ENCODE measurements at places on chromosomes 2 and 18.

DNA sequence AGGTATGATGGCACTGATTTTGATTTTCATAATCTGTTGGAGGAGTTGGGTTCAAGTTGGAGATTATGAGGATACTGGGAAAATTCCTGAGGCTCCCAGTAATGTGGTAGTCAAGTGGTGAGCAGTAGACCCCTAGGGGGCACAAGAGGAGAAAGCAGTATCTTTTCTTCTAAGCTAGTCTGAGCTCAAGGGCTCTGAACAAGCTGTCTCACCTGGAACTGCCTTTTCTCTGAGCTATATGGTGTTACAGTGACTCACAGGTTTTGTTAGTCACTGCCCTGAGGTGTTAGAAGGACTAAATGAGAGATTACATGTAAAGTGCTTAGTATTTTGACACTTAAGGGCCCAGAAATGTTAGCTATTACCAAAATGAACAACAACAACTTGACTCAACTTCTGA lies 42.2 kb downstream of the CD302 start:
- DNase-seq: no peak

DNA sequence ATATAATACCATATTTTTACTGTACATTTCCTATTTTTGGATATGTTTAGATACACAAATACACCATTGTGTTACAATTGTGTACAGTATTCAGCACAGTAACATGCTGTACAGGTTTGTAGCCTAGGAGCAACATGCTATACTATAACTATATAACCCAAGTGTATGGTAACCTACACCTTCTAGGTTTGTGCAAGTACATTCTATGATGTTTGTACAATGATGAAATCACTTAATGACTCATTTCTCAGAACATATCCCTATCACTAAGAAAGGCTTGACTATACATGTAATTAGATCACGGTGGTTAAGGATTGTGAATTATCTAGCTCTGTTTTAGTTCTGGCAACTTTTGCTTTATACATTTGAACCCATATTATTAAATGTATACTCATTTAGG lies 31.3 kb downstream of the NPHP1 start:
- DNase-seq: no peak

DNA sequence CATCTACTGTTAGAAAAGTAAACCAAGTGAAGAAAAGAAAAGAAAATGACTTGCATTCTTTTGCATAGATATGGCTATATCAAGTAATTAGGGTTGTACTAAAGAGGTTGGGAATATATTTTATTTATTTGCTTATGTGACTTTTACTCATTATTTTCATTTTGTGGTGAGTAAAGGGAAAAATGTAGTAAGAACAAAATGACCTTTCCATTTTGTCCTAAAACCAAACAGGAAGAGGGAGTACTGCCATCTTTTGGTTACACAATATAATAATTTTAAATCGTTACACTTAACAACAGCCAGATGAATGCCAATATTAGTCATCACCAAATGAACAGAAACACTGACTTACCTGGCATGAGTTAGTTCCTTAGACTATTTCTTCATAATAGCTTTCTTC lies 47.3 kb upstream of the NDUFV2 start:
- DNase-seq: peak; percentile 89

GRCh38 chr18:8928847-8929780 lies 173.4 kb upstream of the NDUFV2 start:
- DNase-seq: peak; percentile 59

- DNase-seq: no peak
Observed at GRCh38 chr2:151037434-151037833, 224.2 kb downstream of the RBM43 start.

GRCh38 chr2:224523626-224524577 lies 61.3 kb downstream of the CUL3 start:
- no peak for DNase-seq

DNA sequence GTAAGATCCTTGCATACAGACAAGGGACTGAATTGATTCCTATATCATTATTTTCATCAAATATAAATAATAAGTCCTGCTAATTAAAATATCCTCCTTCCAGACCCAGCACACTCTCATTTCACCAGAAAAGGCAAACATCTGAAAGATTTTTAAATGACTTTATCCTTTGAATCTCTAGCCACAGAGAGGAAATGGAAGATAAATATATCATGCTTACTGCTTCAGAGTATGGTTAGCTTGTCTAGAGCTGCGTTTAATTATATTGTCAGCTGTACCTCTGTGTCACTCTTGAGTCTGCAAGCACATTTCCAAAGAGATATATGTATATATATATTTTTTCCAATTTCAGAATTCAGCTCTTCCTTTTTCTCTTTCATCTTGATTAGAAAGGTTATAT lies 232.7 kb downstream of the TRIB2 start:
- no peak for DNase-seq

DNA sequence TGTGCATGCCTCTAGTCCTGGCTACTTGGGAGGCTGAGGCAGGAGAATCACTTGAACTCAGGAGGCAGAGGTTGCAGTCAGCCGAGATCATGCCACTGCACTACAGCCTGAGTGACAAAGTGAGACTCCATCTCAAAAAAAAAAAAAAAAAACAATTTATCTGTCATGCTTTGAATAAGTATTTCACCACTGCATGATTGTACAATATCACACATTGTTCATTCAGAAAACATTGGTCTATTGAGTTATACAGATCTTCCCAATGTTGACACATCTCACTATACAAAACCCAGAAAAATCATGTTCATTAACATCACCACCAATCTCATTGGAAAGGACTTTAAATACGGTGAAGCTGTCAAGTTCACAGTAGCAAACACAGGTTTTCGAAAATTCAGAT lies 46.8 kb upstream of the PPM1B start:
- DNase-seq: no peak

DNA sequence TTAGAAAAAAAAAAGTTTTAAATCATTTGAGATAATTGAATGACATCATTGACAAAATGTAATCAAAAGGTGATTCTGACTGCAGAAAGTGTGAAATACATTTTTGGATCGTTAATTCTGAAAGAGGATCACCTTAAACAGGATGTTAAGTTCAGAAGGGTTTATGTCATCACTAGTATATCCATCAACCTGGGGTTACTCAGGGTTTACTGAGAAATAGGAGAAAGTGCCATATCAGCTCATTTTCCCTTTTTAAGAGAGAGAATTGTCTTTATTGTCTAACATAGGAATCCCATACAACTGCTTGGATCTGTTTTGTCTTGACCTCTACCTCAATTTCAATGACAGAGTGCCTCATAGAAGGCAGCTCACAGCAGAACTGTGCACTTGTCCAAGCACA lies 466.1 kb upstream of the LINC00305 start:
- no peak for DNase-seq

- DNase-seq: no peak
Observed at GRCh38 chr2:189192766-189193165, 13.2 kb upstream of the COL5A2 start.

DNA sequence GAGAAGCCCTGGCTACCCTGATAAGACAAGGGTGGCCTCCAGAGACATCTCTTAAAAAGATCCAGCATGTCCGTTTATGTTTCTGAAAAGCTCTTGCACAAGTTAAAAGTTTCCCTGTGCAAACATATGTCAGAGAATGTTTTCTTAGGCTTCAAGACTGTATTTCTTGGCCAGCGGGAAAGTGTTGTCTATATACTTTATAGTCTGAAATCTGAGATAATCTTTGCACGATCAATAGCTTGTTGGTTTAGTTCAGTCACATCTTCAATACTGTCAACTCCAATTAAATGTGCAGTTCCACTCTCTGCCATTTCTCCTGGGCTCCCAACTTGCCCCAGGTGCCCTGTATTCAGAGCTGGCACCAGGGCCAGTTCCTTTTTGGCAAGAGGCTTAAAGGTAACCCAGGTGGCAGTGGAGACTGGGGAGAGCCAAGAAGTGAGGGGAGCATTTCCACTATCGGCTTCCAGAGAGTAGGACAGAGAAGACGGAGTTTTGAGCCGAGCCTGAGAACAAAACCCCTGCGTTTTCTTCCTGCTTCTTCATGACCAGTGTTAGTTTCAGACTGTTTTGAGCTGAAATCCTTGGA lies 64.4 kb downstream of the ACOXL start:
- no peak for DNase-seq

GRCh38 chr2:71725836-71726235 lies 272.5 kb downstream of the DYSF start:
- no peak for DNase-seq

- DNase-seq: no peak
Observed at GRCh38 chr2:85865539-85866164, 23.1 kb downstream of the ST3GAL5 start.

DNA sequence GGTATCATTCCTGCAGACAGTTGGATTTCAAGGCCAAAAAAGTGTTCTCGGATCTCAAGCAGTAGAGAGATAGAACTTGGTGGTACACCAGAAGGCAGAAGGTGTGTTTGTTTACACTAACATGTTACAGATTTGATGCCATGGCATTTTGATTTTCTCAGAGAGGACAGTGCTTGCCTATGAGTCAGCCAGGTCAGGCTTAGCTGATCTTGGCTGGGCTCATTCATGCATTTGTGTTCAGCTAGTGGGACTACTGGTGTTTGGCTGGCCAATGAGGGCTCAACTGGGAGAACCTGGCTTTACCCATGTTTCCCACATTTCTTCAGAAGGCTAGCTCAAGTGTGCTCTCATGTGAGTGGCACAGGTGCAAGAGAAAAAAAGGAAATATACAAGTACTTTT lies 162.0 kb downstream of the C1D start:
- no peak for DNase-seq

DNA sequence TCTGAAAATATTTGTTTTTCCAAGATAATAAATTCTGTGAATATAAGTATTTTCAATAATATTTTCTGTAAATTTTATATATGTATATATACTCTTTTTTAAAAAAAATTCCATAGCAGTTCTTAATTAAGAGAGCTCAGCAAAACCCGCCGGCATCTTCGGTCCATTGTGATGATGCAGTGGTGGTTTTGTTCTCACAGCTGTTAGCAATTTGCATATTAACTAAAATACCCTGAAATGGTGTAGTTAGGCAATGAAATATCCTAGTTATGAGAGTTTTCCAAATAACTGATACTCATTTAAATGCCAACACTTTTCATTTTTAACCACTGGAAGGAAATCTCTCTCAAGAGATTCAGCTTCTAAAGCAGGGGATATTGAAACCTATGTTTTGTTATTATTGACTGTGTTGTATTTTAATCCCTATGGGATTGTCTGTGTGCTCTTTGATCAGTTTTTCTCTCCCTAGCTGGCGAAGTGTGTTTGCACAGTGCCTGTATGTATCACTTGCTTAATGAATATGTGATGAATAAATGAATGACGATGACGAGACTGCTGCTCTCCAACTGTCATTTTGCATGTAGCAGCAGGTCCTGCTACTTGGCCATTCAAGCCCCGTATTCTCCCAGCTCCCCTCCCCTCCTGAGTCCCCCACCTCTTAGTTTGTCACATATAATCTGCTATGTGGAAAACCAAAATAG lies 42.4 kb downstream of the PSMG2 start:
- no peak for DNase-seq

GRCh38 chr2:134758633-134759032 lies 39.8 kb upstream of the TMEM163 start:
- DNase-seq: no peak

- peak; percentile 47 for DNase-seq
Observed at GRCh38 chr2:46451131-46451711, 28.1 kb upstream of the TMEM247 start.

DNA sequence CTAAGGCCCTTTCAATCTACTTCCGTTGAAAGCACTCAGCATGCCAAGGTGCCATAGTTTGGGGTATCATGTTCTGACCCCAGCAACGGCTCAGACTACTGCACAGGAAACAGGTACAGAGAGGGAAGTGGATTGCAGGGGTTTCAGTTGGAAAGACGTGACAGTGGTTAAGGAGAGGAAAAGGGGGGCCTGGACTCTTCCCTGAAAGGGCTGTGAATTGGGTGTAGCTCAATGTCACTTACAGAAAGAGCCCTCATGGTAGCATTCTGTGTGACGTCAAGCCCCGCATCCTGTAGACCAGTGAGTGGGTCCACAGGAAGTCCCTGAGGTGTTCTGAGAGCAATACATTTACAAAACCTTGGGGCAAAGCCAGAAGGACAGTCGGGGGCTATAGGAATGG lies 121.5 kb upstream of the GYPC start:
- no peak for DNase-seq

DNA sequence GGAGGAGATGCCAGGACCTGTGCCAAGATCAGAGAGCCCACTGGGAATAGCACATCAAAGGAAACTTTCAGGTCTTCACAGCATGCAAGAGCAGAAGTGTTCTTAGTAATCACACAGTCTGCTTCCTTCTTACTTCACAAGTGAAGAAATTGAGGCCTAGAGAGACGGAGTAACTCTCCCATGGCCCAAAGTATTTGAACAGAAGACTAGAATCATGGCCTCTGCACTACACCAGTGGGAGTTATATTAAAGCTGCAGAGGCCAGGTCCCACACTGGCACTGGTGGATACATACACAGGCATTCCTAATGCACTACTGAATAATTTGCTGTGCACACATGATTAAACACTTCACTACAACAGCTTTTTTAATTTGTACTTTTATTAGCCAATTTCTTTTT lies 107.6 kb upstream of the RMP24 start:
- no peak for DNase-seq

- DNase-seq: no peak
Observed at GRCh38 chr2:47288864-47289263, 114.1 kb upstream of the MSH2 start.

All from stromal cell of bone marrow (primary cell).